ENCODE measurements at places on chromosomes 16 and 17.

- no peak for DNase-seq
Measured at GRCh38 chr17:45905814-45906213, 11.5 kb downstream of the MAPT start.

DNA sequence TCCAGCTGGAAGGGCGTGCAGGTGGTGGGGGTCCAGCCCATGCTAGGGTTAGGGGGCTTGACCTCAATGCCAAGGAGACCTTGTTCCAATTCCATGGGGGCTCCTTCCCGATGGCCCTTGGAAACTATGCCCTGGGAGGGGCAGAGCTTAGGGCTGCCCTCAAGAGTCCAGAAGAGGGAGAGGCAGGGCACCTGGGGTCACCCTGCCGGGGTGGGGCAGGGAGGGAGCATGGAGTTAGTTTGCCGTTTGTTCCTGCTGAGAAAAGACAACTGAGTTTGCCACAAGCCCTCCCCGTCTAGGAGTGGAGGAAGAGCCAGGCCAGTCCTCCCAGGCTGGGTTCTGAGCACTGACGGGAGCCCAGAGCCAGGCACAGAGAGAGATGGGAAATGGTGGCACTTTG lies 21.4 kb downstream of the MMP15 start:
- DNase-seq = no peak

- DNase-seq = no peak
Measured at GRCh38 chr17:42333053-42333452, 44.8 kb downstream of the STAT5A start.

DNA sequence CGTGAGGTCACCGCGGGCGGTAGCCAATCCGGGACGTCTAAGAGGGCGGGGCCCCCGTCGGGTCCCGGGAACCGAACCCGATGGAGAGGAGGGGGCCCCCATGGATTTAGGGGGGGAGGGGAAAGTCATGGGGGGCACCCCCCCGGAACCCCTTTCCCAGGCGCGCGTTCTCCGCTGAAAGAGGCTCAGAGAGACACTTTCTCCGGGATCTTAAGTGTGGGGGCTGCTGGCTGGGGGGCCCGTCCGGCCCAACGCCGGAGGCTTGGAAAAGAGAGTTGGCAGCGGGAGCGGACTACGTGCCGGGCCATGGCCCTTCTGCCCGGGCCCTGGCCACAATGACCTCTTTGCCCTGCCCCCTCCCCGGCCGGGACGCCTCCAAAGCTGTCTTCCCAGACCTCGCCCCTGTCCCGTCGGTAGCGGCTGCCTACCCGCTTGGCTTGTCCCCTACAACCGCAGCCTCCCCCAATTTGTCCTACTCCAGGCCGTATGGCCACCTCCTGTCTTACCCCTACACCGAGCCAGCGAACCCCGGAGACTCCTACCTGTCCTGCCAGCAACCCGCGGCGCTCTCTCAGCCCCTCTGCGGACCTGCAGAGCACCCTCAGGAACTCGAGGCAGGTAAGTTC lies at the start of gene DLX4:
Gene DLX4 (plus strand): TSS at position 57 of the 626 bp plus-strand sequence. CDS start 279 bp downstream, at position 336.
- DNase-seq = no peak

DNA sequence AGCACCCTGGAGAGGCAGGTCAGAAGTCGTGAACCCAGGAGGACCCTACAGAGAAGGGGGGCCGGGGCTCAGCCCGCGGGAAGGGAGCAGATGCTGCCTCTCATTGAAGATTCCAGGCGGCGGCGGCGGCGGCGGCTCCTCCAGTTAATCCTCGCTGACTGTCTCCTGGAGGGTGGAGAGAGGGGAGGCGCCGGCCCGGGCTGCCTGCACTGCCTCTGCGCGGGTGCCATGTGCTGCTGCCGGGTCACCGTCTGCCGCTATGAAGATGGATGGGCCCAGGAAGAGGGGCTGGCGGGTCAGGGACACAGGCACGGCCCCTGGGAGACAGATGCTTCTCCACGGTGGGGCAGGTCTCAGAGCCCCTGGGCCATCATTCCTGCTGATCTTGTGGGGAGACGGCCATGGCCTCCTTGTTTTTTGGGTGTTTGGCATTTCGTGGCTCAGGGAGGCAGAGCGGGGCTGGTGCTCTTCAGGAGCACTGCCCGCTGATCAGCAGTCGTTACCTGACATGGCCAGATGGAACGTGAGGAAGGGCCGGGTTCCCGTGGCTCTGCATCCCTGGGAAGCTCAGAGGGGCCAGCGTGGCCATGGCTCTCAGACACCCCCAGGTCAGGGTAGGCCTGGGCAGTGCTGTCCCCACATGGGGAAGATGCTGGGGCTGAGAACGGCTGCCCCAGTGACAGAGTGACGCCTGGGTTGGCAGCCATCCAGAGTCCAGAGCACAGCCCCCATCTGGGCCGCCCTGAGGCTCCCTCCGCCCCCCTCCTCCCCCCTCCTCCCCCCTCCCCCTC lies 36.1 kb downstream of the GINS2 start:
- DNase-seq = peak; percentile 57

- no peak for DNase-seq
Measured at GRCh38 chr17:74603037-74603635, 11.1 kb upstream of the CD300LD start.

GRCh38 chr17:76296889-76297288 lies 11.2 kb downstream of the QRICH2 start:
- DNase-seq = no peak

GRCh38 chr17:56581635-56582627 lies 11.6 kb upstream of the NOG start:
- DNase-seq = no peak

DNA sequence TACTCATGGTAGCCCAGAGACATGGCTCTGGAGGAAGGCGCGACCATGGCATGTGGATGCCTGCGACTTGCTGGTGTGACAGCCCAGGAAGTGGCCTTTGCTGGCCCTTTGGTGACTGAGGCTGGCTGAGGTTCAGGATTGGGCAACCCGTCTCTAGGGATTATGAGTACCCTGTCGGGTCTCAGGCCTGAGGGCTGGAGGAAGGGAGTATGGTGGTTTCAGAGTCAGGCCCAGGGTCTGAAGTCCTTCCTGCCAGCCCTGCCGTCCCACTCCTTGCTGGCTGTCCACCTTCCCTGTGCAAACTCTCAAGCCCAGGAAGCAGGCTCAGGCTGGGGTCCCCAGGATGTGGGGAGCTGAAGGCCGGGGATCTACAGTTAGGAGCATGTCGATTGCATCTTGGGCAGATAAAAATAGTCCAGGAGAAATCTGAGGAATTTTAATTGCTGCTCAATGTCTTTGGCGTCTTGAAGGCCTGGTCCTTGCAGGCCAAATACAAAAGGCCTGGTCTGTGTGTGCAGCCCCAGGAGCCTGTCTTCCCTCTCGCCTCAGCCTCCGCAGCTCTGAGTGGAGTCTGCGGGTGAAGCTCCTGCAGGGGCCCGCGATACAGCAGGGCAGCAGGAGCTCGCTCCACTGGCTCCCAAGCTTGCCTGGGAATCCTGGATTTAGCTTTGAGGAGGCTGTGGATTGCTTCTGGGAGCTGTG lies 52.5 kb downstream of the NKD1 start:
- peak; percentile 56 for DNase-seq

DNA sequence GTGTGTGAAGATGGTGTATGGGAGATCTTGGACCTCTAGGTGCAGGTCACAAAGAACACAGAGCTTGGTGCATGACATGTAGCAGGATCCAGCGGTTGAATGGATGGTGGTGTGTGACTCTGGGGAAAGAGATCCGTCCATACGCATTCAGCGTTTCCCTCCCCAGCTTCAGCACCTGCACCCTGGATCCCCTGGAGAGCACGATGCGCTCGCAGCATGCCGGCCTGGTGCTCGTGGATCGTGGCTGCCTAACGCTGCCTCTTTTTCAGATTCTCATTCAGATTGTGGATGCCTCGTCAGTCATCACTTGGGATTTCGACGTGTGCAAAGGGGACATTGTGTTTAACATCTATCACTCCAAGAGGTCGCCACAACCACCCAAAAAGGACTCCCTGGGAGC lies 70.9 kb downstream of the SEC14L1 start:
- no peak for DNase-seq

DNA sequence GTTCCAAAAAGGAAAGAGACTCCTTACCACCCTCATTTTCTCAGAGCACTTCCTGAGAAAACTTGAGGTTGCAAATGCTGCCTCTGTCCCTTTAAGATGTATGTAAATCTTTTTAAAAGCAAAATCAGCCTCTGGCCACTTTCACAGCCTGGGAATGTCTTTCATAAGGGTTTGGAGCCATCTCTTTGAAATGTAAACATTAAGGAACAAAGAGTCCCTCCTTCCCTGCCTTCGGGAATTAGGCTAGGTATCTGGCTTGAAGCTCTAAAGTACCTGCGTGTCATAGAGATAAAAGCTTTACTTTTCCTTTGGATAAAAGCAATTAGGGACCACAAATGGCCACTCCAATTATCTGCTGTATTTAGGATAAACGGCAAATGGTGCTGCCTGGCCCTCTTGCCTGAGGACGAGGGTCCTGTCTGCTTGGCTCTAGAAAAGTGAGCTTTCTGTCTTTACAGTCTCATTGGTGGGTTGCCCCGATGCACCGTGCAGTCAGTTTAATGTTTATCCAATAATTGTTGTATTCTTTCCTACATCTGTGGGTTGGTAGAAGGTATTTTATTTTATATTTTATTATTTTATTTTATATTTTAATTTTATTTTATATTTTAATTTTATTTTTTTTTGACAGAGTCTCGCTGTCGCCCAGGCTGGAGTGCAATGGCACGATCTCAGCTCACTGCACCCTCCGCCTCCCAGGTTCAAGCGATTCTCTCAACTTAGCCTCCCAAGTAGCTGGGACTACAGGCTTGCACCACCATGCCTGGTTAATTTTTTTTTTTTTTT lies 23.9 kb downstream of the NLRC3 start:
- DNase-seq = peak; percentile 95

DNA sequence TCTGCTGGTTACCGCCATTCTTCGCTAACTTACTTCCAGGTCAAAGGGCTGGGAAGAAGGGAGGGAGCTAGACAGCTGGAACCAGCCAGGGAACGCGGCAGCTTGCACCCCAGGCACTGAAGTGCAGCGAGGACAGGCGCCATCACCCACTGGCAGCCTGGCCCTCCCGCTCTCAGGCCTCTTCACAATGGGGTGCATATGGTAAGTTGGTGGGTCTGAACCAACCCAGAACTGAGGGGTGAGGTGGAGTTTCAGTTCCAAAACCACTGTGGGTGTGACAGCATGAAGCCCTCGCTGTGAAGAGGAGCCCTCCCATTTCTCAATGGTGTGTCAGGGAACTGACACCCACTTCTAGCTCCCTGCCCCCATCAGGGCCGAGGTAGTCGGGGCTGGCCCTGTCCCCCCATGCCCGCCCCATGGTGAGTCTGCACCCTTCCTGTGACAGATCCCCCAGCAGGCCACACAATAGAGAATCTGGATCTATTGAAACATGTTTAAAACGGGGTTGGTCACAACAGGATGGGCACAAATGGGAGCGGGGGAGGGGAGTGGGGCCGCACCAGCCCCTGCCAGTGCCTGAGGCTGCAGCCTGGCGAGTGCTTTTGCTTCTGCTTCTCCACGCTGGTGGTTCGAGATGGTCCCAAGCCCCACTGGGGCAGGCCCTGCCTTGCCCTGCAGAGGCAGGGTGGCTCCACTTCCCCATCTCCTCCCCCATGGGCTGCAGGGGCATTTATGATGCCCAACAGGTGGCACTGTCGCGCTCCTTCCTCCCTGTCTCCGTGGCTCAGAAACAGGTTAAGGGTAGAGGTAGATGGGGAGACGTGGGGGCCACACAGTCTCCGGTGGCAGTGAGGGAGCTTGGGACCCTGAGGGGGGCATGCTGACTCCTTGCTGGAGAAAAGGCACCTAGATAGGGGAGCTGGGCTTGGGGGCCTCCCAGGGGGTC lies 2.3 kb downstream of the LIMD2 start:
- peak; percentile 61 for DNase-seq

DNA sequence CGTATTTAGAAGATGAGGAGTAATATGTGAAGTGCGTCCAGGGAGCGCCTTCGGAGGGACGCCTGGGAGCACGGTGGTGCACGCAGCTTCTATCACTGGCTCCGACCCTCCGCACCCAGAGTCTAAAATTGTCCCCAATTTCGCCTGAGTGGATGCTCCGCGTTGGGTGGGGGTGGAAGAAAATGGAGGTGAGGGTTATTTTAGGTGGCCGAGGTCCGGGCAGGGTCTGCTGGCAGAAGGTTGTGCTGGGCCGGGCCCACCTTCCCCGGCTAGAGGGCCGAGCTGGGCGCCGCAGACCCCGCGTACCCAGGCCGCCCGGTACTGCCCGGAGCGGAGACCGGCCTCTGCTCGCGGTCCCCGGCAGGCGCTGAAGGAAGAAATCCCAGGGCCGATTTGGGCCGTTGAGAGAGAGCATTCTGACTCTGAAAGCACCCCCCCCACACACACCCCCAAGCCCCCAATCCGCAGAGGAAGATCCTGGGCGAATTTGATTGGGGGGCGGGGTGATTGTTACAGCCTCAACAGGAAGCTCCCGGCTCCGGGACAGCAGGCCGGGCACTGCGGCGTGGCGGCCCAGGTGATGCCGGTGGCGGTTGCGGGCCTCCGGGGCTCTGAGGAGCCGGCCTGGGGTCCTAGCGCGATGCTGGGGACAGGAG lies 3.0 kb downstream of the BAHCC1 start:
- peak; percentile 65 for DNase-seq

- no peak for DNase-seq
Measured at GRCh38 chr16:55036371-55036821, 105.7 kb downstream of the IRX5 start.
